ENCODE measurements at places on chromosomes 13 and 19. TPM values are rescaled to one million over a fixed set of nuclear protein-coding genes. Genes with fewer than 3 reads are reported as not detected.

DNA sequence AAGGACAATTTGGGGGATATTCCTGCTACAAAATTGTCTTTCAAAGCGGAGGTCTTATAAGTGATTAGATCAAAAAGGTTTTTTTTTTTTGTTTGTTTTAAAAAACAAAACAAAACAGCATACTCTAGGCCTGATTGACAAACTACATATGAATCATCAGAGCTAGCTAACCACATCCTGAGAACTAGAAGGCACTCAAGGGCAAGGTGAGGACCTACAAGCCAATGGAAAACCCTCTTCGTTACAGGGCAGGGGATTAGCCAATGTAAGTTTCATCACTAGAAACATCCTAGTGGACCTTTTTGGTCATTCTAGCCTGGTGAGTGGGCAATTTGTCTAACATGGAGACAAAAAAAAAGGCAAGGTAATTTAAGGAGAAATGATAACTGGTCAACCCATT lies 428.6 kb downstream of the RFC3 start:
- DNase-seq: no peak

DNA sequence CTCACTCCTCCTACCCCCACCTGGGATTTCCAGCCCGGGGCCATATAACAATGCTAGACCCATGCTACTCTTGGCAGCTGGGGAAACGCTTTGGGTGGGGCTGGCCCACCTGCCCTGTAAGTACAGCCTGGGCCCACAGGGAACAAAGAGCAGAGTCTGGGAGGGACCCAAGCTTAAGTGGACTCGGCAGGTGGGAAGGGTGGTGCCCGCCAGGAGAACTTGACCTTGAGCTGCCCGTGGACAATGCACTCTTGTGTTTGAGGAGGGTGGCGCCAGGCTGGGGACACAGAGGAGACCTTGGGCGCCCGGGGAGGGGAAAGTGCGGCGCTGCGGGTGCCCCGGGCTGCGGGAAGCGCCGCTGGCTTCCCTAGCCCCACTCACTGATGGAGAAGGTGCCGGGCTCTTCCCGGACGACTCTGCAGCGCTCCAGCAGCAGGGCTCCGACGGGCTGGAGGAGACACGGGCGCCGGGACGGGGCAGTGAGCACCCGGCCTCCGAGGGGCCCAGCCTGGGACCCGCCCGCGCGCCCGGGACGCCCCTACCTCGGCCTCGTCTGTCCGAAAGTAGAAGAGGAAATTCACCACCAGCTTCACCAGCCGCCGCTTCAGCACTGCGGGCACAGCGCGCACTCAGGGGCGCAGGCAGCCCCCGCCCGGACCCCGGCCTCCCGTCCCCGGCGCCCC lies 607 bp downstream of the PLEKHJ1 start:
- DNase-seq: peak; percentile 85

The ZNF583 gene
- 5.3 TPM for total RNA-seq

The CARS2 gene
- 54.3 TPM for total RNA-seq

DNA sequence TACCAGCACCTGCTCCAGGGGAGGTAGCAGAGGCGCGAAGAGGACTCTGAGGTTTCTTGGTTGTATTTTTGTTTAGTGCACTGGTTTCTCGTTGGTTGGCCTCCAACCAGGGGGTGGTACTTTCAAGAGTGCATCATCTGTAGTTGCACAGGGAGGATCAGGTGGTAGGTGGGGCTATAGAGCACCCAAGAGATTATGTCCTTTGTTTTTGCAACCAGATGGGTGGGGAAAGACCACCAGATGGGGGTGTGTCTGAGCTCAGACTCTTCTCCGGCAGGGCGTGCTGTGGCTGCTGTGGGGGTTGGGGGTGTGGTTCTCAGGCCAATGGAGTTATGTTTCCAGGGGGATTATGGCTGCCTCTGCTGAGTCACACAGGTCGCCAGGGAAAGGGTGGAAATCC lies 254.4 kb upstream of the KLF12 start:
- DNase-seq: peak; percentile 9

Data from HepG2 (cell line).